ENCODE measurements at places on chromosomes 16 and 17.

DNA sequence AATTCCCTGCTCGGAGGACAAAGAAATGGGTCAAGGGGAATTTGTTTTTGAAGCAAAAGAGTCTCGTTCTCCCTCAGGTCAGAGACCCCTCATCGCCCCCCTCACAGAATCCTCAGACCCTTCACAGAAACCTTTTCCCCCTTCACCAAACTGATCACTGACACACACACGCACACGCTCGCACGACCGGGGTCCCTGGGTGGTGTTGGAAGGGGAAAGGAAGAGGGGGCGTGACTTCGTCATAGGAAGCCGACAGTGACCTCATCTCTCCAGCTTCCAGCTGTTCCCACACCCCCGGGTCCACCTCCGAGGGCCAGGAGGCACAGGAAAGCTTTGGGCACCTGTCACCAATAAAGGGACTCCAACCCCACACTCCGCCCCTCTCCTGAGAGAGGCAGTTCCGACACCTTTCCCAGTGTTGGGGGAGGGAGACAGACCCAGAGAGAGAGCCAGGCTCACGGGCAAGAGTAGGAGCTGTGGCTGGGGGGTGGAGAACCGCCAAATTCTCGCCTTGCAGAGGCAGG, 1.2 kb downstream of the ASGR1 start:
- no peak for DNase-seq

GRCh38 chr17:64336760-64337413, 53.8 kb downstream of the PECAM1 start:
- no peak for DNase-seq

GRCh38 chr17:16512011-16512410, 20.0 kb upstream of the LRRC75A start:
- no peak for DNase-seq

DNA sequence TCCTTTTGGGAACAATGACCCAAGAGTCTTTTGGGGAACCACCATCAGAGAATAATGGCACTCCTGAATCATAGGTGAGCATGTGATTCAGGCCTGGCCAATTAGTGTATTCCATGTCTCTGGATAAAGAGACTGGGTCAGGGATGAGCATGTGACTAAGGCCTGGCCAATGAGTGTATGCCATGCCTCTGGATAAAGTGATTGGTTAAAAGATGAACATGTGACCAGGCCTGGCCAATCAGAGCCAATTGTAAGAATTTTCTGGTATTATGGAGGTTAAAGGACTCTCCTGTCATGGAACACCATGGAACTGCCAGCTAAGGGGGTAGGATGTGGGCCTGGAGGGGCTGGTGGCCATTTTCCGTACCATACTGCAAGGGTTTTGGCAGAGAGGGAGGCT, 194.3 kb downstream of the C16orf78 start:
- no peak for DNase-seq

DNA sequence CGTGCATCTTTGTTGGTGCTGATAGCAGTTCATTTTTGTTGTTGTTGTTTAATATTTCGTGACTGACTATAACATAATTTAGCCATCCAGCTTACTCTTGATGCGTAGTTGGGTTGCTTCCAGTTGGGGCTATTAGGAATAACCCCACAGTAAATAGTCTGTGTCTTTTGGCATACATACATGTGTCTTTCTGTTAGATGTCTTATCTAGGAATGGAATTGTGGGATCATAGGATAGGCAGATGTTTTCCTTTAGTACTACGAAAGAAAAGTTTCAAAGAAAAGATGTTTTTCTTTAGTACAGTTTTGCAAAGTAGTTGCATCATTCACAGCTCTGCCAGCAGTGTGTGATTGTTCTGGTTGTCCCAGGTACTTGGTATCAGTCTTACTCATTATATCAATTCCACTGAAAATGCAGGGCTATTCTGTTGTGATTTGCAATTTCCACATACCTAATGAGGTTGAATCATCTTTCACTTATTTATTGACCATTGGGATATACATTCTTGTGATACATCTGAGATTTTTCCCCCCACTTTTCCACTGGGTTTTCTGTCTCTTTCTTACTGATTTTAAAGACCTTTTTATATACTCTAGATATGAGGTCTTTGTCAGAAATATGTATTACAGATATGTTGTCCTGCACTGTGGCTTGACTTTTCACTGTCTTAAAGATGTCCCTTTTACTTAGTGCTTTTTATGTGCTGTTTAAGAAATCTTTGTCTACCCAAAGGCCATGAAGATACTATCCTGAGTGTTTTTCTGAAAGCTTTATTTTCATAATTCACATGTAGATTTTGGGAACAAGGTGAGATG, 173.3 kb downstream of the MRTFB start:
- no peak for DNase-seq
